Hindlimb muscle (tissue), 1 donor: ENCODE measurements at places on chromosomes 7 and 10. TPM values are rescaled to one million over a fixed set of nuclear protein-coding genes. Genes with fewer than 3 reads are reported as not detected.

- DNase-seq, result no peak
Observed at GRCh38 chr10:60003651-60004523, 97.5 kb upstream of the CCDC6 start.

GRCh38 chr7:23345601-23346000, 46.5 kb downstream of the MALSU1 start:
- peak; percentile 31 for DNase-seq

NEUROD6 gene
- not detected for polyA plus RNA-seq

CLDN15 gene
- polyA plus RNA-seq, result 7.5 TPM

GRCh38 chr7:27191161-27191731, 6.2 kb upstream of the HOXA11 start:
- no peak for DNase-seq

CYP3A4 gene
- polyA plus RNA-seq, result not detected

CADPS2 gene
- 6.0 TPM for polyA plus RNA-seq

GRCh38 chr7:150412016-150412415, 32.9 kb downstream of the ZNF775 start:
- no peak for DNase-seq

- DNase-seq, result no peak
Observed at GRCh38 chr7:132687981-132688383, 111.7 kb upstream of the PLXNA4 start.

CYP17A1 gene
- polyA plus RNA-seq, result 0.70 TPM

DNA sequence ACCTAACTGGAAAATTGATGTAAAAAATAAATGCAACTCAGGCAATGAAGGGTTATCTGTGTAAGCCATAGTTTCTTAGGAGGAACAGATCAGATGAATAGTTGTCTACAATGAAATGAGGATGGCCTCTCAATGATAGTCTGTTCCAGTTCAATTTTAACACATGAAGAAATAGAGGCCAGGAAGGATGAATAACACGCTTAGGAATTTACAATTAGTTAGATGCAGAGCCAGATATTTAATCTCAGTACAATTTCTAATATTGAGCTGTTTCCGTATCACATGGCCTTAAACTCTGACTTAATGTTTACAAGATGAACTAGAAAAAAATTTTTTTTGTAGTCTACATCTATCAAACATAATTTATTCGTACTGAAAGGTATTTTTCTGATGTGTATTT, 176.6 kb downstream of the GALNT11 start:
- DNase-seq, result no peak

GRCh38 chr7:141001546-141001945, 13.2 kb downstream of the MRPS33 start:
- no peak for DNase-seq

DNA sequence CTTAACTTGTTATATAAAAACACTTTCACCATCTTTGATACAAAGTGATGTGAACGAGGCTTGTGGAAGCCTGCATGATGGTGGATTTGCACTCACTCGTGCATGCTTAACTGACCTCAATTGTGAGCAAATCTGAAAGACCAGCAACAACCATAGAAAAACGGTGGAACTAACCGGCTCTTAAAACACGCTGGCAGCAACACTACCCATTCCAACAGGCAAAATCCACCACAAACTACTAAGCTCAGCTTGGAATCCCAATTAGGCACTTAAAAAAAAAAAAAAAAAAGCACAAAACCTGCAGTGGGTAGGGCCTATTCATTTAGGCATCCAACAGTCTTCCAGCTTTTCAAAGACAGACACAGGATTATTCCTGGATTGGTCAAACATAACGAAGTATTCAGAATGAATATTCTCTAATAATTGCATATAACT, 1.8 kb downstream of the GDI2 start:
- no peak for DNase-seq

TAS2R5 gene
- 2.5 TPM for polyA plus RNA-seq

GRCh38 chr7:4461531-4461930, 220.6 kb upstream of the FOXK1 start:
- DNase-seq, result no peak

- no peak for DNase-seq
Observed at GRCh38 chr7:939843-940242, 14.6 kb downstream of the ADAP1 start.

GRCh38 chr10:79298403-79299244, 48.6 kb upstream of the PPIF start:
- no peak for DNase-seq

HHEX gene
- polyA plus RNA-seq, result 8.1 TPM

SGCE gene
- 119 TPM for polyA plus RNA-seq

- DNase-seq, result no peak
Observed at GRCh38 chr10:67114945-67115344, 189.1 kb downstream of the LRRTM3 start.

DNA sequence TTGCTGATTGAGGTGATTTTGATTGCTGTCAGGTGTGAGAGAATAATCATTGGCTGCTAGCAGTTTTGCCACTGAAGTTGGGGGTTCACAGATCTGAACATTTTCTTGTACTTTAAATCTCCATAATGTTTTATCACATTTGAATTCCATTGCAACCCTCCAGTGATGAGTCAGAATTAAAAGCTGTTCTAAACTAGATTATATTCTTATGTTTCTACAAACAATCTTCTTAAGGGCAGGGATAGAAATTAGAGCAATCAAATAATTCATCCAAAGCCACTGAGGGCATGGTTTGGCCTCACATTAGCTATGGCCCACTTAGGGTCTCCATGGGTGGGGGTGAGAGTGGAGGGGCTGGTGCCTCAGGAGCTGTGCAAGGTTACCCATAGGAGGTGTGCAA, 53.0 kb upstream of the RPA3 start:
- no peak for DNase-seq

- DNase-seq, result peak; percentile 78
Observed at GRCh38 chr7:13990319-13990983, 985 bp upstream of the ETV1 start.

DNA sequence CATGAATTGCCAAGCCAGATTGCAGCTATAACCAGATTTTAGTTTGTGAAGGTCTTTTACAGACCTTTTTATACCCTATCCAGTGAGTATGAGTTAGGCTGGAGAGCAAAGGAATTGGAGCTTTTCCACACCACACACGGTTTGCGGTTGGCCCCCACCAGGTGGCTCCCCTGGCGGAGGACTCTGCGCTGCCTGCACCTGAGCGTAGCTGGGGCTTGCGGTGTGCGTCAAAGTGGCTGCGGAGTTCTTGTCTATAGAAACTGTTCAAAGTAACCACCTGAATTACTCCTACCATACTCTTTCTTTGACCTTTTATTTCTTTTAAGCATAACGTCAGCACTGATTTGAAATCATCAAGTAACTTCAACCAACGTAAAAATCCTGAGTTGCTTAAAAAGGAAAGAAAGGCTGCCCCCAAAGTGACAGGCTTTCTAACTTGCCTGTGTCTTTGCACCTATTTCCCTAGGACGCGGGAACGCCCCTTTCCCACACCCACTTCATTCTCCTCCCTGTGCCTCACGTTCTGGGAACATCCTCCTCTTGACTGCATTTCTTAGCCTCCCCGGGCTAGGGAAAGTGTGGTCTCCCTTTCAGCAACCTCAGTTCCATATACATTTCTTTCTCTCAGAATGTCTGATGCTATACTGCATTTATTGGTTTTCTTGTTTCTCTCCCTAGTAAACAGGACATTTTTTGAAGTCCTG, 47.6 kb upstream of the TMEM72 start:
- DNase-seq, result no peak

DNA sequence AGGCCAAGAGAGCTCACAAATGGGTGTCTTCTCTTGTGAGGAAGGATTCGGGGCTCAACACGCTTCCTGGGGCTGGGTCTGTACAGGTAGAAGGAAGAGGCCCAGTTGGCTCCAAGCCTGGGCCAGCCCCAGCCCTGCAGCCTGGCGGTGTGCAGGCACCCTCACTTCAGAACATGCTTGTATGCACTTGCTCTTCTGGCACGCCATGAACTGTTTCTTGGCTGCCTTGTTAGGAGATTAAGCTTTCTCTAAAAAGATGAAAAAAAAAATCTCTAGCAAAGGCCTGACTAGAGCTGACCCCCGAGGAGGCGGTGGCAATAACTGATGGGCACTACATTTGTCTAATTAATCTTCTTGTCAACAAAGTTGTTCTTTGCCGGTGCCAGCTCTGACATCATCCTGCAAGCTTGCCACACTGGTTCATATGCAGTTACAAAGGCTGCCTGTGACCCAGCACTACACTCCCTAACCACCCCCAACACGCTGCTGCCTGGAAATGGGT, 94.7 kb downstream of the WDR11 start:
- no peak for DNase-seq

GRCh38 chr7:84058311-84059076, 136.1 kb downstream of the SEMA3A start:
- no peak for DNase-seq

- DNase-seq, result no peak
Observed at GRCh38 chr10:13960603-13961002, 370.1 kb downstream of the FRMD4A start.

GRCh38 chr7:116897661-116898060, 35.3 kb downstream of the CAPZA2 start:
- DNase-seq, result no peak

C10orf143 gene
- 3.1 TPM for polyA plus RNA-seq

SAP25 gene
- polyA plus RNA-seq, result 3.5 TPM

- DNase-seq, result no peak
Observed at GRCh38 chr7:98418636-98419315, 17.9 kb upstream of the BAIAP2L1 start.

BTRC gene
- 29.5 TPM for polyA plus RNA-seq

GRCh38 chr7:25520516-25520915, 292.2 kb upstream of the NPVF start:
- DNase-seq, result no peak

DNA sequence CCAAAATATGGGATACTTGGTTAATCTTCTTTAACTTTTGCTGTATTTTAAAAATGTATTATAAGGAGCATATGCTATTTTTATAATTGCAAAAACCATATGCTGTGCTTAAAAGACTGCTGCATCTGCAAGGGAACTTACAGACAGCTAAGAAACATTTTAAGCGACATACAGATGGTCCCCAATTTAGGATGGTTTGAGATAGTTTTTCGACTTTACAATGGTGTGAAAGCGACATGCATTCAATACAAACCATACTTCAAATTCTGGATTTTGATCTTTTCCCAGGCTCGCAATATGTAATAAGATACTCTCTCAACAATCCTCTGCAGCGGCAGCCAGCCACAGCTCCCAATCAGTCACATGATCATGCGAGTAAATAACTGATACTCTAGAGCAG, 73.2 kb downstream of the SHTN1 start:
- DNase-seq, result no peak

GRCh38 chr7:2158331-2159175, 74.2 kb downstream of the MAD1L1 start:
- DNase-seq, result no peak

OR9A2 gene
- polyA plus RNA-seq, result not detected

GRCh38 chr7:158128572-158128971, 459.1 kb downstream of the PTPRN2 start:
- DNase-seq, result no peak

GRCh38 chr7:112398534-112398933, 51.7 kb upstream of the IFRD1 start:
- no peak for DNase-seq

GRCh38 chr7:116583653-116584052, 58.8 kb downstream of the CAV1 start:
- DNase-seq, result no peak

DNA sequence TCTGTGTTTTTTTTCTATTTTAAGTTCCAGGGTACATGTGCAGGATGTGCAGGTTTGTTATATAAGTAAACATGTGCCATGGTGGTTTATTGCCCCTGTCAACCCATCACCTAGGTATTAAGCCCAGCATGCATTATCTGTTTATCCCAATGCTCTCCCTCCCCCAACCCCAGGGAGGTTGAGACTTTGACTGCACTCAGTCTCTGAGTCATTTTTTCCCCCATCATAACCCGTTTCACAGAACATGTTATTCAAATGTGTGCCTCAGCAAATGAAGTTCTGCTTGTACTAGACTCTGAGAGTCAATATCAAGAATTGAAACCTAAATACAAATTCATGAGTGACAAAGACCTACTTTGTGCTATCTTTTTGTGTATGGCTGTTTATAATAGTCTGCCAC, 70.0 kb upstream of the CYP26C1 start:
- DNase-seq, result no peak

DNA sequence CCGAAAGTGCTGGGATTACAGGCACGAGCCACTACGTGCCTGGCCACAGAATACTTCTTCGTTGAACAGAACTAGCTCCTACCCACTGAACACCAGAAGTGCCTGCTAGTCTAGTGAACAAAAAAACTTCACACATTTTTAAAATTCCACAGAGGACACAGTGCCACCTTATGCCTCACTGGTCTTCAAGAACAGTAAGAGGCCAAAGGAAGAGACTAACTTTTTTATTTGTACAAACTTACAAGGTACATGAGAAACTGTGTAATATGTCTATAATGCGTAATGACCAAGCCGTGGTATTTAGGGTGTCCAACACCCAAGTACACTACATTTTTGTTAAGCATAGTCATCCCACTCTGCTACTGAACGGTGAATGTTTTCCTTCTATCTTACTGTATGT, 144.4 kb upstream of the PTER start:
- DNase-seq, result no peak

FFAR4 gene
- polyA plus RNA-seq, result 0.43 TPM

GRCh38 chr10:86286236-86287109, 80.1 kb downstream of the GRID1 start:
- DNase-seq, result no peak

GRCh38 chr7:139124084-139124914, 14.8 kb upstream of the ZC3HAV1 start:
- no peak for DNase-seq

VOPP1 gene
- polyA plus RNA-seq, result 25.8 TPM

- no peak for DNase-seq
Observed at GRCh38 chr10:103722632-103723031, 132.7 kb downstream of the SH3PXD2A start.

SUN3 gene
- polyA plus RNA-seq, result not detected
